ENCODE measurements at places on chromosomes 16 and 17.

GRCh38 chr17:3959921-3960601, 4.2 kb downstream of the ATP2A3 start:
- no peak for DNase-seq

GRCh38 chr17:20281860-20282259, 185.5 kb downstream of the LGALS9B start:
- no peak for DNase-seq

DNA sequence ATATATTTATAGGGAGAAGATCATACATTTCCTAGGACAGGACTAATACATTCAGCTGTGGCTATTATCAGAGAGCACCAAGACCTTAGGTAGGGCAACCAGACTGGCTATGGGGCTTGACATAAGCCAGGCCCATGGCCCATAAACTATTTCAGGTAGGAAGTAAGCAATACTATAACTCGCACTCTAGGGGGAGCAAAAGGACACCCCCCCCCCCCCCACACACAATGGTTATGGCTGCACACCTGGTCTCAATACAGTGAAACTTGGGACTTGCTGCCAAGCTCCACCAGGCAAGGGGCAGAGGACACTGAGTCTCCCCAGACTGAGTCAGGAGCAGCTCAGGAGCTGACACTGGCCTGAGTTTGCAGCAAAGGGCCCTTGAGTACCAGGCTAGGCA, 348.9 kb upstream of the ASIC2 start:
- DNase-seq: no peak

DNA sequence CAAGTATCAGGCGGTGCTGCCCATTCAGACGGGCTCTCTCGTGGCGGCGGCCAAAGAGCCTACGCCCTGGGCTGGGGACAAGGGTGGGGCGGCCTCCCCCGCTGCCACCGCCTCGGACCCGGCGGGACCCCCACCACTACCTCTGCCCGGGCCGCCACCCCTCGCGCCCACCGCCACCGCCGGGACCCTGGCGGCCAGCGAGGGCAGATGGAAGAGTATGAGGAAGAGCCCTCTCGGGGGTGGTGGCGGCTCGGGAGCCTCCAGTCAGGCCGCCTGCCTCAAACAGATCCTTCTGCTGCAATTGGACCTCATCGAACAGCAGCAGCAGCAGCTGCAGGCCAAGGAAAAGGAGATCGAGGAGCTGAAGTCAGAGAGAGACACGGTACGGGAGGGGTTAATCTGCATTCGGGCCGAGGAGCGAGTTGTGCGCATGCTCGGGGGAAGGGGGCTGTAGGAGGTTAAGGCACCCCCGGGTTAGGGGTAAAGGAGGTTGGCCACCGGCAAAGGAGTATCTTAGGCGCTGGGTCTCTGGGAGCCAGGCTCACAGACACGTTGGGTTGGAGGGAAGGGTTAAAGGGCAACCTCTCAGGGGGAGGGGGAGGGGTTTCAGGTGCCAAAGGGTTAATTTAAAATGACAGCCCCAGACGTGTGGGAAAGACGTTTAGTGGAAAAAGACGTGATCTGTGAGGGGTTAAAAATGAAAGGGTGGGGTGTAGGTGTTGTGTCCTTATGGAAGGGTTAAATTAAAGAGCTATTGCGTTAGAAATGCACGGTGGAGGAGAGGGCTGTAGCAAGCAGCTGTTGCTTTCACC, 1.4 kb downstream of the MSL1 start:
- peak; percentile 45 for DNase-seq

- DNase-seq: no peak
Observed at GRCh38 chr17:3800362-3801271, at the start of gene ITGAE. ITGAE (minus strand) TSS chr17:3801188; CDS start chr17:3801144, 44 bp downstream.

DNA sequence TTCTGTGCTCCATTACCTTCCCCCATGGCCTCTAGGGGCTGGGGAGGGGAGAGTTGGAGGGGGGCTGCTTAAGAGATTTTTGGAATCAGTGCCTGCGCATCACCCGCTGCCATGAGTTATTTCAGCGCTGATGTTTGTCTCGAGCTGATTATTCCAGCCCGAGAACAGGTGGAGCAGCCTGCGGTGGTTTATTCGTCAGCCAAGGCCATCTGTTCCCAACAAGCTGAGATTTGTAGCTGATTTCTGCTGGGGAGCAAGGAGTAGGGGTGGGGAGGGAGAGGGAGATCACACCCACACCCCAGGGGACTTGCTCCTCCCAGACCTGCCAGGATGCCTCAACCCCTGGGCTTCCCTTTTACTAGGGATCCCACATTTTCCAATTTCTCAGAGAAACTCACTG, 23.1 kb downstream of the PIPOX start:
- no peak for DNase-seq

- no peak for DNase-seq
Observed at GRCh38 chr17:47834756-47835155, 3.3 kb downstream of the LRRC46 start.

GRCh38 chr16:85090181-85090580, 22.1 kb downstream of the CIBAR2 start:
- DNase-seq: no peak

DNA sequence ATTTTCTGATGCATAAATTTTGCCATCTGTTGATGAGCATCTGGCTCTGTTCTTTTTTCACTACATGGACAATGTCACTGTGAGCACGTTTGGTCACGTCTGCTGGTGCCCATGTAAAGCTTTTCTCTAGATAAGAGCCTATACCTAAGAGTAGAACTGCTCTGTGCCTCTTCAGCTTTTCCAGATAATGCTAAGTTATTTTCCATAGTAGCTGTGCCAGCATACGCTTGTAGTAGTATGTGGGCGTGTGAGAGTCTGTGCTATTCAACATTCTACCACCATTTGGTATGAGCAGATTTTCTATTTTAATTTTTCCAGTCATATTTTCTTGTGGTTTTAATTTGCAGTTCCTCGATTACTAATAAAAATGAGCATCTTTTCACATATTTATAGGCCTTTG, 33.2 kb downstream of the VPS35L start:
- no peak for DNase-seq

DNA sequence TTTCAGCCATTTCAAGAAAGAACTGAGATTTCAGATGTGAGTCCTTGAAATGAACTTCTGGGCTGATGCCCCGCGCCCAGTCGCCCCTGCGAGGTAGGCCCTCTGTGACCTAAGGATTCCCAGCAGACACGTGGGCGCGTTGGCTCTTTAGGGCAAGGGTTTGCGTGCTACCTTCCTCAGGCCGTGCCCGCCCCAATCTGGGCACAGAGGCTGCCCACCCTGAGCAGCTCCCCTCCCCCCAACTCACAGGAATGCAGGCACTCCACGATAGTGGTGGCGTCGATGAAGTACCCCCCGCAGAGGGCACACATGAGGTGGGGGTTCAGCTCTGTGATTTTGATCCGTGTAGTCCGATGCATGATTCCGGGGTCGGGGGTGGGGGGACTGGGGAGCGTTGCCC, 8.1 kb downstream of the PCGF2 start:
- DNase-seq: no peak

DNA sequence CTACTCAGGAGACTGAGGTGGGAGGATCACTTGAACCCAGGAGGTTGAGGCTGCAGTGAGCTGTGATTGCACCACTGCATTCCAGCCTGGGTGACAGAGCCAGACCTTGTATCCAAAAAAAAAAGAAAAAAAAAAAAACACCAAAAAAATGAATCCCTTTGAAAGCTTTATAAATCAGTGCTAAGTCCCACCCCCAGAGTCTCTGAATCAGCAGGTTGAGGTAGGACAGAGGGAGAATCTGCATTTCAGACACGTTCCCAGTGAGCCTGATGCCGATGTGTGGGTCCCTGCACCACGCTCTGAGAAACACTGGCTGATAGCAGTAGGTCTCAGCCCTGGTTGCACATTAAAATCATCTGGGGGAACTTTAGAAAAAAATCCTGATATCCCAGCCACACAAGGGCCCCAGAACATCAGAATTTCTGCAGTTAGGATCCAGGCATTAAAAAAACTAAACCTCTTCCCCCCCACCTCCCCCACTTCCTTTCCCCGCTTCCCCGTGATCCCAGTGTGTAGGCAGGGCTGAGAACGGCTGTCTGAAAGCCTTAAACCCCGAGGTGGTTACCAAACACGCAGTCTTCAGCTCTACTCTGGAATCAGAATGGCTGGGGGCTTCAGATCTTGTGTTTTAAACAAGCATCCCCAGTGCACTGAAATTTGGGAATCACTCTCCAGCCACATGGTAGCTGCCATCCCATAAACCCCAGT, 27.3 kb upstream of the GPRC5B start:
- DNase-seq: no peak

DNA sequence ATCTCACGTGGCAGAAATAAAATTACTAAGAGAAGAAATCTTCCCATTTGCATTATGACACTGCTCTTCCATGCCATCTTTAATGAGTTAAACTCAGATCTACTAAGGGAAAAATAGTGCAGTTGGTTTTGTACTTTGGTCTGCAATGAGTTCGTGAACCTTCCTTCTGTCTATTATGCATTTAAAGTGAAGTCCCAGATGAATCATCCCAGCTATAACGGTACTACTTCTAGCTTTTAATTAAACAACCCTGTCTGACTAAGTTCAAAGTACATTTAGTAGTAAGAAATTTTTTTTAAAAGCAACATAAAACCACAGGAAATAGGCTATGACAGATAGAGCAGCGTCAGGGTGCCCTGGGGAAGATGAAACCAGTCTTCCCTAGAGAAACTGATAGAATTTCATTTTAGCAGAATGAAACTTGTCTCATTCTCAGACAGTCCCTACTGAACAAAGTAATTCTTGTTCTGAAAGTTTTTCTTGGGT, 1.8 kb downstream of the TMIGD1 start:
- DNase-seq: no peak

- DNase-seq: no peak
Observed at GRCh38 chr17:59838052-59838916, 54.5 kb downstream of the TUBD1 start.

DNA sequence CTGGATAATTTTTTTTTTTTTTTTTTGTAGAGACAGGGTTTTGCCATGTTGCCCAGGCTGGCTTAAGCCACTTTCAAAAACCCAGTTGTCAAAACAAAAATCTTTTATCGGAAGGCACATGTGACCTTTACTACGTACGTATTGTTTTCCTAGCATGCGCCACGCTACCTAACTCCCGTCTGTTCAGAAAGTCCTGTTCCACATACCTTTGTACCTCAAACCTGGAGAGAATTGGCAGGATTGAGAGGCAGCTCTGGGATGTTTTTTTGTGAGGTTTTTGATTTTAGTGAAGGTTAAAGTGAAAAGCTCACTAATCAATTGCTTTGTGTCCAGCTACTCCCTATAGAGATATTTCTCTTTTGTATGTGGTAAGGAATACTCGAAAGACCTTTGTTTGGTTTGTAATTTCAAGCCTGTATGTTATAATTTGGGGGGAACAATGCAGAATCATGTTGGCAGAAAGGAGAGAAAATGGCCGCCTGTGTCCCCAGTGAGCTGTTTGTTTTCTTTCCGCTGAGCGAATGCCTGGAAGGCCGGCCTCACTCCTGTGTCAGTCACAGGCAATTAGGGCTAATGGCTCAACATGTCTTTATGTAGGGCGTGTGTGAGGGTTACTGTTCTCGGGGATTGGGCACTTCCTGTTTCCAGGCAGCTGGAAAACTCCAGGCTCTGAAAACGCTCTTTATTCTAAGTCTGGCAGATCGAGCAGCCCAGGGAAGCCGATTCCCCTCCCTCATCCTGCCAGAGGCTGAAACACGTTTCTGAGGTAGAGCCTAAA, 60.8 kb upstream of the CLEC18A start:
- DNase-seq: no peak

- no peak for DNase-seq
Observed at GRCh38 chr17:78126895-78127238, 1.7 kb downstream of the TMC6 start.

GRCh38 chr17:39104657-39105056, 46.8 kb downstream of the PLXDC1 start:
- no peak for DNase-seq

GRCh38 chr17:47315451-47316266, 8.1 kb upstream of the EFCAB13 start:
- no peak for DNase-seq

- no peak for DNase-seq
Observed at GRCh38 chr17:12865769-12866168, 76.5 kb downstream of the ARHGAP44 start.

DNA sequence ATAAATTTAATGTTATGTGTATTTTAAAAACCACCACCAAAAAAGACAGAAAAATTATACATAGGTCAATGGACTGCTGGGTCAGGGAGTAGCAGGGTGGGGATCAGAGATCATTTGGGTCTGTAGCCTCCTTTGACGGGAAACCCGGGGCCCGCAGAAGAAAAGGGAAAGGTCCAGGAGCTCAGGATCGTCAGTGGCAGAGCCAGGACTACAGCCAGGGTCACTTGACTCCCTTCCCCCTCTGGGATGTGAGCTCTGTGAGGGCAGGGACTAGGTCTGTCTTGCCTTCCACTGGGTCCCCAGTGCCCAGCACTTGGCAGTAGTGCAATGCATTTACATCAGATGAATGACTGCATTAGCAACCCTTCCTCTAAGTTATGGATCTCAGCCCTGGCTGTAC, 62.1 kb downstream of the TOM1L2 start:
- no peak for DNase-seq

DNA sequence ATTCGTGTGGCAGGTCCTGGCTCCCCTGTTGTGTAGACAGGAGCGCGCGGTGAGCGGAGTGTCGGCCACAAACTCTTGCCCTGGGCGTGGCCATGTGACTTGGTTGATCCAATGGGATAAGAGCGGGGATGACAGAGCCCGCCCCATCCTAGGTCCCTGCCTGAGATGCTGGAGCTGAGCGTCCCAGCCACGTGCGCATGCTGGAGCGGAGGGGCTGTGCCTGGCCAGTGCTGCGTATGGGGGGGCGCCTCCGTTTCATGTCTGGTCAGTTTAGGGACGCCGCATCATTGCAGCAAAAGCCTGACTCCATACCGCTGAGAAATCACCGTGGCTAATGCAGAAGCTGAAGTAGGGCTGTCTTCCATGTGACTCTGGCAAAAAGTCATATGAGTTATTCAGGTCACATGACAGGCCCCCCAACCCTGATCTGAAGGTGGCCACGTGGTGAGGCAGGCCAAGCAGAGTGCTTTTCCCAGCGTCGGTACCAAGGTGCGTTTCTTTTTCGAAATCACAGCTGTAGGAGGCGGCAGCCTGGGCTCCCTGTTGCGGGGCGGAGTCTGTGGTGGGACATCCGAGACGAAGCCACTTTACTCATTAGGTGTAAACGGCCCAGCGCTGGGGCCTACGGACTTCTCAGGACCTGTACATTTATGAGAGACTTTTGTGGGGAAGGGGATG, 22.5 kb downstream of the HSBP1 start:
- no peak for DNase-seq

GRCh38 chr16:80449392-80449791, 91.4 kb upstream of the DYNLRB2 start:
- DNase-seq: no peak

- DNase-seq: no peak
Observed at GRCh38 chr17:19487024-19487600, 46.5 kb upstream of the SLC47A1 start.

GRCh38 chr16:83100679-83101078, 473.9 kb downstream of the CDH13 start:
- peak; percentile 18 for DNase-seq

- no peak for DNase-seq
Observed at GRCh38 chr16:69017036-69017783, 88.2 kb upstream of the HAS3 start.

DNA sequence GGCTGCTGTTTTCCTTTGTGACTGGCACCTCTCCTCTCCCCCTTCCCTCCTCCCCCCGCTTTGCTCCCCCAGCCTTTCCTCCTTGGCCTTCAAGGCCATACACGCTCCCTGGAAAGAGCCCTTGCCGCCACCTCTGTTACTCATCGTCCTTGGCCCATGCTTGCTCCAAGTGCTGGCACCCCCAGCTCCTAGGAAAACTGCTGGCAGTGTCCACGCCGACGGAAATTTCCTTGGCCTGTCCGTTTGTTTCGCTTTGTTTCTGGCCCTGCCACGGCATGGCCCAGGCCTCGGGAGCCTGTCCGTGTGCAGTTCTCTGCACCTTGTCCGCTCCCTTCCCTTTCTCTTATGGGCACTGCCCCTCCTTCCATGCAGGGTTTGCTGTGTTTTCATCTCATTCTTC, 18.0 kb downstream of the CA5A start:
- no peak for DNase-seq
